Fibroblast of pulmonary artery (primary cell): ENCODE measurements at places on chromosomes 4 and X.

DNA sequence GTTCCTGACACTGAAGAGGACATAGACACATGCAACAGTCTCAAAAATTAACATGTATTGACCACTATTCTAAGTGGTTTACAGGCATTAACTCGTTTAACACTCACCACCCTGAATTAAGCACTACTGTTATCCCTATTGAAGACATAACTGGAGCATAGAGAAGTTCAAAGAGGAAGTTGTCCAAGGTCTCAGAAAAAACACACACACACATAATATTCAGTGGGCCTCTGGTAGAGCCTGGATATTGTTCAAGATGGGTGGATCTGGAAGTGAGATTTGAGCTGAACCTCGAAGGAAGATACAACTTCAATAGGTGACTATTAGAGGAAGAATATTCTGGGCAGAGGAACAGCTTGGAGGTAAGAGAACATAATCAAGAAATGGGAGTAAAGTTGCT is 334.9 kb downstream of the HNRNPD start:
- DNase-seq, result no peak

DNA sequence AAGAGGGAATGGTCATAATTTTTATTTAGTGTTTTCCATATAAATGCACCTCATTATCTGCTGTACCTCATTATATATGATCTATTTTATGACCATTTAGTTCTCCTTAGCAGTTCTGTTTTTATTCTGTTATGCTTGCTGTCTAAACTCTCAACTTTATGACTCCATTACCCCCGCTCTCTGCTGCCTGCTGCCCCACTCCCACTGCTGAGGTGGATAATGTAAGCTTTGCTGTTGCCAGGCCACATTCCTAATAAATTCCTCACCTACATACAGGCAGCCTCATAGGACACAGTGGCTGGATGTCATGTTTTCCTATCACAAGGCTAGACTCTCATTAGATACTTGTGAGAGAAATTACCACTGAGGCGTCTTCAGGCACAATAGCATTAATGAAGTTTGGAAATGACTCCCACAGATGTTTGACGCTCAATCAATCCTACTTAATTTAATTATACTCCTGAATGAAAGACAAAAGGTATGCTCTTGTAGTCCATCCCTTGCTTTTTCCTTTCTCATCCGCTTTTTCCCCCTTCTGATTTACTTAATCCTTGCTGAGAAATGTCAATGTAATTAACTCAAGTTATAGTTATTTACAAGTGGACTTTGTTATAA is 497.5 kb upstream of the IGFBP7 start:
- no peak for DNase-seq

GRCh38 chr4:105594099-105595010 is 41.9 kb downstream of the ARHGEF38 start:
- no peak for DNase-seq

DNA sequence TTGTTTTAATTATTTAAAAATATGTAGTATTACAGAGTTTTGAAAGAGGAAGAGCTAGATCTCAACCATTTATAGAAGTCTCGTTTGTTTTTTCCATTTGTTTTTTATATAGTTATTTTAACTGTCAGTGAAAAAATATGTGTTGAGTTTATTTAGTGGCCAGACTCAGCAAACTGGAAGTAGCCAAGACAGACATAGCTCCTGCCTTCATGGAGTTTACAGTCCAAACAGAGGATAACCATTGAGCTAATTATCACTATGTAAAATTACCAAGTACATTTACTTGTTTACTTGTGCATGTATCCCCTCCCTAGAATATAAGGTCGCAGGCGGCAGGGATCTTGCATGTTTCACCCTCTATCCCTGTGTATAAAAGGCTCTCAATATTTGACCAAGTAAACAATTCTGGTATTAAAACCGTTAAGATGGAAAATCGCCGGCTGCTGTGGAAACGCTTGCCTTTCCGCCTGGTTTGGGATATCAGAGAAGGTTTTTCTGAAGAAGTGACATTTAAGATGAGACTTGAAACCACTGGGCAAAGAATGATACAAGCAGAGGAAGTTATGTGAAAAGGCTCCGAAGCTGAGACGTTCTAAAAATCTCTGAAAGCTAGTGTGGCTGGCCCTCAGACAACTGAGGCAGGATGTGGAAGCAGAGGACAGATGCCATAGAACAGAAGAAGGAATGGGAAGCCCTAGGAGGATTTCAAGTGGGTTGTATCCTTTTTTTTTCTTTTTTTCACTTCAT is 1.3 kb upstream of the CCNI start:
- no peak for DNase-seq

GRCh38 chr4:128663325-128663724 is 146.2 kb upstream of the JADE1 start:
- no peak for DNase-seq
